Stimulated activated CD8-positive, alpha-beta memory T cell treated with anti-CD3 and anti-CD28 coated beads, Interleukin-7, amount 100 ng/mL, for 24 hours (primary cell): ENCODE measurements at places on chromosomes 4 and X.

DNA sequence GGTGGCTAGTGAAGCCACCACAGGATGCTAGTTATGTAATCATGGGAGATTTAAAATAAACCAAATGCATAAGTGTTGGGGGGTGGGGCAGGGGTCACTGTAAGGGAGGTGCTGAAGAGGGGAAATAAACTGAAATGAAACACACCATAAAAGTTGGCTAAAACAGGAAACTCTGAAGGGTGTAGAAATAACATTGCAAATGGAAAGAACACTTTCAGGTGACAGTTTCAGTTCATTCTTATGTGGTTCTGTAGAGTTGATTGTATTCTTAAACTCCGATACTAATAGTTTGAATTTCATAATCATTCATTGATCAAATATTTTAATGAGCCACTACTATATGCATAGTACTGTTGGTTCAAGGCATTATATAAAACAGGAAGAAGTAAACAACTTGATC is 80.1 kb downstream of the HDAC8 start:
- no peak for DNase-seq

- no peak for DNase-seq
These were observed 302.3 kb downstream of the DCHS2 start for GRCh38 chr4:154189346-154189745.

GRCh38 chr4:133869486-133869885 is 332.1 kb downstream of the PABPC4L start:
- DNase-seq, result no peak

- DNase-seq, result no peak
These were observed 16.4 kb upstream of the EIF4E start for GRCh38 chr4:98945297-98945850.

DNA sequence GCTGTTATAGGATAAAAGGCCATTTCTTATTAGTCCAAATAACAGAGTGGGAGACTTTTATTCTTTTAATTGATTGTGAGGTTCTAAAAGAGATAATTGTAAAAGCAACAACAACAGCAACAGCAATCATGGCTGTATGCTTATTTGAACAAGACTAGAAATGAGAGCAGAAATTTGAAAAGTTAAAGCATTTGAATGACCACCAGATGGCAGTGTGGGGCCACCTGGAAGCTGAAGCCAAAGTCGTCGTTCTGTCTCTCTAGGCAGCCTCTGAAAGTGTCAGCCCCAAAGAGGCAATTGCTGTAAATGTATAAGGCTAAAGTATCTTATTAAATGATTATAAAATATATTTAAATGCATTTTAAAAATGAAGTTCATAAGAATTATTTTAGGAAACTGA is 42.2 kb downstream of the SH2D1A start:
- DNase-seq, result peak; percentile 7

DNA sequence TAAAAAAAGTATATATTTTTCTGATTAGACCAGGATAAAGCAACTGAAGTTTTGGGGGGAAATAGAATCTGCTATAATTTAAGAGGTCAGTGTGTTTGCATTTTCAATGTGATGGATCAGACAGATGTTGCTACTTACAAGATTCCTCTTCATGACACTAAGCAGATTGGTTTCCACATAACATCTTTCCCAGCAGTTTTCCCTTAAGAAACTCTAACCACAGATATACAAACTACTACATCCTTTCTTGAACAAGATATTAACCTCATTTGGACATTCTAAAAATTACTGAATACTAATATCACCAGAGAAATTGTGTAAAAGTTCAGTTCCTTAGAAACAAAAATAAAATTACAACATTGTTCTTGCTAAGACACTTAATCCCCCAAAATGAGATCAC is 106.7 kb upstream of the GUCY1A1 start:
- DNase-seq, result no peak

DNA sequence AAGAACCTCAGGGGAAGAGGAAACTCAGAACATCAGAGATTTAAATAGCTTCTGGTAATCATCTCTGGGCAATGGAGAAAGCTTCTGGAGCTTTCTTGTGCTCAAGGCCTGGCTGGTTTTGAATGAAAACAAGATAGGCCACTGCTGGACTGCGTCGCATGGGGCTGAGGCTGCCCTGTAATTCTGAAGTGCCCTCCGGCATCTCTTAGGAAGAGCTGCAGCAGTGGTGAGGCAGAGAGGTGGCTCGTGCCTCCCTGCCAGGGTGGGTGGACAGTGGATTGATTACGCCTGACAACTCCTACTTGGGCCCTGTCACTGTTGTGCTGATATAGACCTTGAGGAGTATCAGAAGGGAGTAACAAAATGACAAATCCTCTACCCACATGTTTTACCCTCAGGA is 279.7 kb downstream of the NR3C2 start:
- DNase-seq, result no peak

DNA sequence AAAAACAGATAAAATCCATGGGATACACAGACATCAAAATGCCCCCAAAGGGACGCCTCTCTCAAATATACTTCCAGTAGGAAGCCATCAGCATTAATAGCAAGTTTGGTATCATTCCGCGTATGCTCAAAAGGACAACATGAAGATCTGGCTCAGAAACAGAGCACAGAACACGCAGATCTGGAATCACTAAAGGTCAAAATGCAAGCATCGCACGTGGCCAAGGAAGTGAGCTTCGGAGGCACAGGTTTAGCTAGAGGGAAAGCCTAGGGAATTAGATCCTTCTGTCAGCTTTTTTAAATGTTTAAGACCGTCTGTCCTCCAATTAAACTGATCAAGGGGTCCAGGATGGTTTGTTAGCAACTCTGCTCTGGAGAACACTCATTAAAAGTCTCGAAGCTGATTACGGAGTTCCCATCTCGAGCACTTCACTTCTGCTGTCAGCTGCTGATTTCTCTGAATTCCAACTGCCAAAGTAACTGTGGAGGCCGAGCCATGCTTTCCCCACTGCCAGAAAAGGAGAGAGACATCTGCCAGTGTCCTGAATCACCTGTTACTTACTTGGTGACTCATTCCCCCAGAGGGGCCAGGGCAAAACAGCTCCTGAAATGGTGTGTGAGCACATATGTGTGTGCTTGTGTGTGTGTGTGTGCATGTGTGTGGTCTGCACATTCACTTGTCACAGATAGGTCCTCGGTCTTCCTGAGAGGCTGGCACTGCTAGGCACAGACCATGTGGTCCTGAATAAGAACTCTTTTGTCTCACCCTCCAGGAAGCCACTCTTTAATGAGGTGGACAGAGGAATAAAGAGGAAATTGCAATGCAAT is 177.7 kb upstream of the PPARGC1A start:
- DNase-seq, result no peak

GRCh38 chrX:117936118-117936517 is 180.5 kb downstream of the KLHL13 start:
- no peak for DNase-seq

DNA sequence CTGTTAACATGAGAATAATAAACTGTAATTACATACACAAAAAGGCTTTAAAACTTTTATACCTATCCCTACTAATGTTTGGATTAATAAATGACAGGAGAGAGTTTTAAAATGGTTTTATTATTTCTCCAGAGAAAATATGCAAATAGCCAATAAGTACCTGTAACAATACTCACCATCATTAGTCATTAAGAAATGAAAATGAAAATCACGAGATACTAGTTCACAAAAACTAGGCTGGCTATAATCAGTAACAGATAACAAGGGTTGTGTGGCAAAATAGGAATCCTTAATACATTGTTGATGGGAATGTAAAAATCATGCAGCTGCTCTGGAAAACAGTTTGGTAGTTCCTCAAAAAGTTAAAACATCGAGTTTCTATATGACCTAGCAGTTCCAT is 25.2 kb upstream of the AP1AR start:
- DNase-seq, result no peak

DNA sequence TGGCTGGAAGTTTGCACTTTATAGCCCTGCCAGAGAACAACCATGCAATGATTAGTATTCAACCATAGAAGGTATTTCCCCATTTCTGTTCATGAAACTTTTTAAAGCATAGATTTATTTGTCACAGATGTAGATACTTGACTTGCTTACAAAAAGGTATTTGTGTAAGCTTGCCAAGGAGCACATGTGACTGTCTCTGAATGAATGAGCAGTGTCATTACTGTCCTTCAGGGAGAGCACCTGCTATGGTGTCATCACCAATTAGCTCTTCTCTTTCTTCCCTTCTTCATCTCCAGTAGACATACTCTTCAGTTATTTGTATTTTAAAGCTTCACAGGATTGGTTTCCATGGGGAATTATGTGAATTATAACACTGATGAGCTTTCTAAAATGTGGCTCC is 1064.7 kb upstream of the GRIA3 start:
- no peak for DNase-seq

DNA sequence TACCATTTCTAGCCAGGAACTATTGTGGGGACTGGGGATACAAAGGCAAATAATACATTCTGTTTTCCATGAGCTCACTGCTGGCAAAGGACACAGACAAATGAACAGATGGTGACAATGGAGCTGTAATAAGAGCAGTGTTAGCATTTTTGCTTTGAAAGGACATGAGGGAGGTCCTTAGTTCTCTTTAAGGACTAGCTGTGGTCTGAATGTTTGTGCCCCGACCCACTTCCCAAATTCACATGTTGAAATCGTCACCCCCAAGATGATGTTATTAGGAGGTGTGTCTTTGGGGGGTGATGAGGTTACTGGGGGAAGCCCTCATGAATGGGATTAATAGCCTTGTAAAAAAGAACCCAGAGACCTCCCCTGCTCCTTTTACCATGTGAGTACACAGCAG is 30.3 kb downstream of the CCNG2 start:
- DNase-seq, result no peak

GRCh38 chr4:67963356-67963755 is at the start of gene TMPRSS11A:
TSS of gene TMPRSS11A (minus strand) at chr4:67963493. CDS start at chr4:67963393, 100 bp downstream.
- DNase-seq, result no peak

DNA sequence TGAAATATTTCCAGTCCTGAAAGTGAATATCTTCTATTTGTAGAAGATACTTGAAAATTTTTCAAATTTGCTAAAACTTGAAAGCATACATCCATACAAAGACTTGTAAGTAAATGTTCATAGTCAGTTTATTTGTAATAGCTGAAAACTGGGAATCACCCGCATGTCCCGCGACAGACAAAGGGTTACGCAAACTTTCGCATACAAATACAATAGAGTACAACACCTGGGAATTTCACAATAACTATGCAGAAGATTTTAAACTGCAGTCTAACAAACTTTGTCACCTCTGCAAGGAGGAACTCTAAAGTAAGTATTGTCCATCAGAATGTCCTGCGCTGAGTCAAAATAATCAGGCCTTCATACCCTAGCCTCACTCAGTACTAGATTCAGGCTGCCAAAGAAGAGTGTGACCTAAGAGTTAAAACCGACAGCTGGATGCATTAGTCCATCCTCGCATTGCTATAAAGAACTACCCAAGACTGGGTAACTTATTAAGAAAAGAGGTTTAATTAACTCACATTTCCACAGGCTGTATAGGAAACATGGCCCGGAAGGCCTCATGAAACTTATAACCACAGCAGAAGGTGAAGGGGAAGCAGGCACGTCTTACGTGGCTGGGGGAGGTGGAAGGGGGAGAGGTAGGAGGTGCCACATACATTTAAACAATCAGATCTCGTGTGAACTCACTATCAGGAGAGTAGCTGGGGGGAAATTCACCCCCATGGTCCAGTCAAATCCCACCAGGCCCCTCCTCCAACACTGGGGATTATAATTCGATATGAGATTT is 60.4 kb downstream of the MMRN1 start:
- no peak for DNase-seq

GRCh38 chr4:7183161-7183560 is 9.2 kb upstream of the SORCS2 start:
- DNase-seq, result no peak

- no peak for DNase-seq
These were observed 711.5 kb upstream of the PITX2 start for GRCh38 chr4:111334361-111334760.

DNA sequence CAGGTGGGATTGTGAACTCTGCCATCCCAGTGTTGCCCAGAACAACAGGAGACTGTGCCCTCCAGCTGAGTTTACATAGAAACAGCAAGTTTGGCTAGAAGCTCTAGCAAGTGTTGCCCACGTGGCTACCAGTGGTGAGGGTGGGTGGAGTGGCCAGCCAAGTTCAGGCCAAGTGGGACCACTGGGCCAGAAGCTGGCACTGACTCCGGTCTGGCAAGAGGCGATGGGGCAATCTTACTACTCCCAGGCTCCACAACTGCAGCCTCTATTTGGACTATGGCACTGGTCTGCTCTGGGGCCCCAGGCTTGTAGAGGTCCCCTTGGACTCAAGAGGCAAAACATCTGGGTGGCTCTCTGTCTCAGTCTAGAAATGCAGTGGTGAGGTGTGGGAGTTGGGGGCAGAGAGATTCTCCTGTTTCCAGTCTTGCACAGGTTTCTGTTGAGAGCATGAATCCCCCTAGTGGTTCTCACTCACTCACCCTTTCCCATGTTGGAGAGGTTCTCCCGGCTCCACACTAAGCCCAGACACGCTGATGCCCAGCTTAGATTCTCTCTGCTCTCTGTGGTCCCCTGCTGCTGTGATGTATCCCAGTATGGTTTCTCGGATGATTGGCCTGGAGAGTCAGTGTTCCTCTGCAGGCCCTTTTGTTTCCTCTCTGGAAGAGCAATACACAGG is 615.3 kb downstream of the PDHA2 start:
- no peak for DNase-seq

GRCh38 chrX:136250191-136251040 is 784 bp downstream of the MAP7D3 start:
- DNase-seq, result no peak

GRCh38 chr4:107799669-107800450 is 24.9 kb upstream of the SGMS2 start:
- no peak for DNase-seq

- no peak for DNase-seq
These were observed 149.5 kb downstream of the CCNG2 start for GRCh38 chr4:77306496-77306895.

GRCh38 chr4:158856852-158857251 is 88.0 kb downstream of the FNIP2 start:
- no peak for DNase-seq

DNA sequence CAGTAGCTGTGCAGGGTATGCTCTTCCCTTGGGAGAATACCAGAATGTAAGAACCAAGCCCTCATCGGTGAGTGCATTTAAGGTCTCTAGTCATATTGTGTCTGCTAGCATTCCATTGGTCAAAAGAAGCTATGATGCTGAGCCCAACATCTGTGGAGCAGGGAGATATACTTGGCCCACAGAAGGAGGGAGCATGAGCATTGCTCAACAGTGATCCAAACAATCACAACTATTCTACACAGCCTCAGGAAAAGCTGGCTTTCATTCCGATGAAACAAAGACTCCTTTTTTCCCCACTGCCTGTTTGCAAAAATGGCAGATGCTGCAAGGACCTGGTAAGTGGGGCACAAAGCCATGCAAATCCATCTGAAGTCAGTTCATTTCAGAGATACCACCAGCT is 80.6 kb upstream of the DHX15 start:
- no peak for DNase-seq
